Memory B cell (primary cell): ENCODE measurements at places on chromosomes 11 and 22.

GRCh38 chr11:17479284-17480214, 2.9 kb upstream of the ABCC8 start:
- H3K27ac ChIP-seq: no peak overlapping the region
- H3K36me3 ChIP-seq: peaks cover 3% of the 10 kb centered on the region
- H3K27me3 ChIP-seq: peaks cover 25% of the 10 kb centered on the region
- no peak overlapping the region for H3K4me3 ChIP-seq

DNA sequence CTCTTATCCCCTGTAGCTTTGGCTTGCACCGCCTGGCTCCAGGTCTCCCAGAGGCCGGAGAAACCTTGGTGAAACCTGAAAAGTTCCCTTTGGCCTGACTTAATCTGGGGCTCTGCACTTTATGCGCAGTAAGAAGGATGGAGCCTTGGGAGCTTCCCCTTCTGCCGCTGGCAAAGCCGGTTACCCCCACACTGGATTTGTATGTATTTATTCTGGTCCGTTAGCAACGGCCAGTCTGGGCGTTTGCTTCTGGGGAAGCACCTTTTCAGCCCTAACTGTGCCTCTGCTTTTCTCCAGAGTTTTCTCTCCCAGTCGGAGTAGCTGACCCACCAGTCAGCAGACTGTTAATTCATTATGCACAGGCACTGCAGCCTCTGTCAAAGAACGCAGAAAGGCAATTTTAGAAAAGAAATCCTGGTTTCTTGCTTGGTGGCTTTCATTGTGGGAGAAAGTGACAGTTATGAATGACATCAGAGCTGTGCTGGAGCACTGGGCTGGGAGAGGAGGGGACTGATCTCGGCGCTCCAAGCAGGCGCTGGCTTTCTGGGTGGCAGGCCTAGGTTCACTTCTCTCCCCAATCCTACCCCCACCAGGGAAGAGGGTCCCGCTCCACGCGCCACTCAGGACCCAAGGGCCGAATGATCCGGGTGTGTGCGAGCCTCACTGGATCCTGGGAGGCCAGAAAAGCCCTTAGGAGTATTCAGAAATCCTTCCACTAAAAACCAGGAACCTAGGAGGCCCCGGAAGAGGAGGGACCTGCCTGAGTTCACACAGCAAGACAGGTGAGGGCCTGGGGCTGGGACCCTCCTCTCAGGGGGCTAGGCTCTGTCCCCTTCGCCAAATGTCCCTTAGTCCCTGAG, 70.2 kb downstream of the RTL6 start:
- H3K27ac ChIP-seq: no peak overlapping the region
- no peak overlapping the region for H3K4me3 ChIP-seq
- no peaks in the 10 kb centered on the region for H3K4me1 ChIP-seq
- no peaks in the 10 kb centered on the region for H3K36me3 ChIP-seq
- H3K27me3 ChIP-seq: peaks cover 20% of the 10 kb centered on the region

GRCh38 chr22:25126510-25126909, 73.1 kb upstream of the CRYBB3 start:
- DNase-seq: no peak
- no peak overlapping the region for H3K4me3 ChIP-seq
- H3K36me3 ChIP-seq: no peaks in the 10 kb centered on the region
- H3K27me3 ChIP-seq: peaks cover 2% of the 10 kb centered on the region
- H3K27ac ChIP-seq: no peak overlapping the region

DNA sequence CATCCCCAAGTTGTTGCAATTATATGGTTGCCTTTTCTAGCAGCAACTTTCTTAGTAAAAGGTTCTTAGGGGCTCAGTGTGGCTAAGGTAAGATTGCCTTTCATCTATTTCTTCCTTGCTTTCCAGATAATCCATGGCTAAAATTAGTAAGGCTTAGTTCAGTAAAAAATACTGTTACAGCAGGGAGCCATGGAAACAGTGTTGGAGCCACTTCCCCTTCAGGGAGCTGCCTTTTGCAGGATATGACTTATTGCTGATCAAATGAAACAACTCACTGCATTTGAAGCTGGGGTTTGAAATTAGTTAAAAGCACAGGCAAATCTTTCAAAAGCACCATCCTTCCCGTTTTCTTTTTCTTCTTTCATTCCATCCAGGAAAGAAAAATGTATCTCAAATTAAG, 184.3 kb downstream of the C11orf87 start:
- no peak overlapping the region for H3K4me3 ChIP-seq
- no peak for DNase-seq
- no peak overlapping the region for H3K27ac ChIP-seq
- no peaks in the 10 kb centered on the region for H3K36me3 ChIP-seq
- no peaks in the 10 kb centered on the region for H3K4me1 ChIP-seq

DNA sequence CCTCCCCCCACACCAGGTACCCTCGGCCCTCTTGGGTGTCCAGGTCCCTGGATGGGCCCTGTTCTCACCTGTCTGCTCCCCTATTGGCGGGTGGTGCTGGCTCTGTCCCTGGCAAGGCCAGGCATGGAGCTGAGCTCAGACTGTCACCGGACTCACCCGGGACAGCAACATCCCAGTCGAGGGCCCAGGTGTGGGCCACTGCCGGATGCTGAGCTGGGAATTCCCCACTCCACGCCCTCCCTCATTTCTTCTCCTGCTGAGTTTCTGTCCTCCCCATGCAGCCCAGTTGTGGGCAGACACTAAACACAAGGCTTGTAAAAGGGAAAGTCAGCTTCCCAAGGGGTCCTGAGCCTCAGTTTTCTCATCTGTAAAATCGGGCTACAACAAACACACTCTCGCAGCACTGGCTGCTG, 2.0 kb upstream of the AP5B1 start:
- peaks cover 5% of the 10 kb centered on the region for H3K27me3 ChIP-seq
- H3K4me1 ChIP-seq: peaks cover 12% of the 10 kb centered on the region
- peak overlapping the region; percentile 24 for H3K4me3 ChIP-seq
- DNase-seq: no peak
- H3K36me3 ChIP-seq: peaks cover 3% of the 10 kb centered on the region

- no peak overlapping the region for H3K27ac ChIP-seq
- no peaks in the 10 kb centered on the region for H3K4me1 ChIP-seq
- no peak overlapping the region for H3K4me3 ChIP-seq
These were observed 221.7 kb upstream of the BLID start for GRCh38 chr11:122337704-122338103.

- no peak overlapping the region for H3K27ac ChIP-seq
- H3K4me1 ChIP-seq: no peaks in the 10 kb centered on the region
- DNase-seq: peak; percentile 28
- no peak overlapping the region for H3K4me3 ChIP-seq
- no peaks in the 10 kb centered on the region for H3K36me3 ChIP-seq
These were observed 131.2 kb downstream of the BUD13 start for GRCh38 chr11:116641561-116642045.

- H3K36me3 ChIP-seq: peaks cover 4% of the 10 kb centered on the region
- no peak overlapping the region for H3K27ac ChIP-seq
- H3K4me3 ChIP-seq: no peak overlapping the region
- DNase-seq: no peak
- no peaks in the 10 kb centered on the region for H3K27me3 ChIP-seq
- peaks cover 3% of the 10 kb centered on the region for H3K4me1 ChIP-seq
These were observed 135.6 kb downstream of the SBF2 start for GRCh38 chr11:10158461-10158860.

DNA sequence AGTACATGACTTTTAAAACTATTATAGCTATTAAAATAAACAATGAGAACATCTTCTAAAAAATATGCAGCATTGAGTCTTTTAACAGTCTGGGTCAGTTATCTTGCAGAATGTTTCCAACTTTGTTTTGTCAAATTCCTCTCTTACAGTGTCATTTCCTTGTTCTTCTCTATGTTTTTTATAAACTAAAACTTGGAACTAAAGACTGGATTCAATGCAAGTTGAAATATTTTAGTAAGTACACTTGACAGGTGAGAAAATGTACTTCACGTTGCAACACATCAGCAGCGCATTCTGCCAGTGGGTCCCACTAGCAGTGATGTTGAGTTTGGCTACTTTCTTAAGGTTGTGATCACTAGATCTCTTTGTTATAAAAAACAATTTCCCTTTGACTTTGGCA, 1407.6 kb upstream of the RAG2 start:
- no peak overlapping the region for H3K27ac ChIP-seq
- no peak for DNase-seq
- no peaks in the 10 kb centered on the region for H3K36me3 ChIP-seq
- no peak overlapping the region for H3K4me3 ChIP-seq
- H3K27me3 ChIP-seq: no peaks in the 10 kb centered on the region
- H3K4me1 ChIP-seq: no peaks in the 10 kb centered on the region

DNA sequence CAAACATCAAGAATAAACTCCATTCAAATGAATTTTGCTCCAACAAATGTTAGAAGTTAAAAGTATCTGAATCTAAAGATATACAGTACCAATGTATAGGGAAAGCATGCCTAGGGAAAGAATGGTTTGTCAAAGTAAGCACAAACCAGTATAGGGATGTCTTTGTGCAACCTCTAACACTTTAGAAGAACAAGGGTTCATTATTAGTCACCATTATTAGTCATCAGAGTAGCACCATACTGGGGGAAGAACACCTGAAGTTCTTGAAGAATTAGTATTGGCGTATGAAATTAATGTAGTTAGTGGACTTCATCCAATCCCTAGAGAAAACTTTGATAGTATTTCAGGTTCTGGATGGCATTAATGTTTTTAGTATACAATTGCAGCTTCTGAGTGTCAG, 943.7 kb downstream of the METTL15 start:
- no peak overlapping the region for H3K27ac ChIP-seq
- H3K27me3 ChIP-seq: no peaks in the 10 kb centered on the region
- H3K4me3 ChIP-seq: no peak overlapping the region
- no peaks in the 10 kb centered on the region for H3K4me1 ChIP-seq

- peaks cover 3% of the 10 kb centered on the region for H3K4me1 ChIP-seq
- DNase-seq: no peak
- peaks cover 37% of the 10 kb centered on the region for H3K27me3 ChIP-seq
- no peak overlapping the region for H3K4me3 ChIP-seq
- H3K36me3 ChIP-seq: no peaks in the 10 kb centered on the region
These were observed 80.0 kb upstream of the EIF3D start for GRCh38 chr22:36608987-36609386.

DNA sequence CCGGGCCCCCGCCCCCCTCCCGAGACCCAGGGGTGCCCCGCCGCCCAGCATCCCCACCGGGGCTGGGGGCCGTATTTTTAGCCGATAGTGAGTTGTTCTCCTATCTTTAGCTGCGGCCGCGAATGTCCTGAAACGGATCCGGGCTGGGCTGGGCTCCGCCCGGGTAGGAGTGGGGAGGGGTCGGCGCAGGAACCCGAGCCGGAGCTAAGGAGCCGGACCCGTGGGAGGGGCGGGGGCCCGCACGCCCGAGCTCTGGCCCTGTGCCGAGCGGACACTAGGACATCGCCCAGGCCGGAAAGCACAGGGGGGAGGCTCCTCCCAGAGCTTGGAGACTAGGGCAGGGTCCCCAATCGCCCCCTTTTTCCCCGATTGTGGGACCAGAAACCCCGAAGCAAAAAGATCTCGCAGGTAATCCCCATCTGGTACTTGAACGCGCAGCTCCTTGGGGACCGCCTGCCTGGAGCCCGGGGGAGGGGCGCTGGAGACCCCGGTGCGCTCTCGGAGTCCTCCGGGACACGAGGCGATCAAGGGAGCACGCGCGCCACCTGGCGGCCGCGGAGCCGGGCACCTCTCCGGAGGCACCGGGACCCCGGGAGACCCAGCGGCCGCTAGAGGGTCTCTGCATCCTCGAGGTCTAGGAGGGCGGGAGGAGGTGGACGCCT, 669 bp downstream of the CDC42EP2 start:
- peaks cover 8% of the 10 kb centered on the region for H3K27me3 ChIP-seq
- DNase-seq: peak; percentile 83
- H3K36me3 ChIP-seq: no peaks in the 10 kb centered on the region
- H3K4me1 ChIP-seq: peaks cover 8% of the 10 kb centered on the region

GRCh38 chr22:37485395-37486223, 575 bp downstream of the MFNG start:
- peaks cover 10% of the 10 kb centered on the region for H3K36me3 ChIP-seq
- H3K27ac ChIP-seq: peak overlapping the region; percentile 92
- no peaks in the 10 kb centered on the region for H3K27me3 ChIP-seq
- H3K4me3 ChIP-seq: peak overlapping the region; percentile 98
- no peak for DNase-seq

GRCh38 chr11:101835506-101836063, 79.2 kb upstream of the CEP126 start:
- no peaks in the 10 kb centered on the region for H3K4me1 ChIP-seq
- DNase-seq: no peak

DNA sequence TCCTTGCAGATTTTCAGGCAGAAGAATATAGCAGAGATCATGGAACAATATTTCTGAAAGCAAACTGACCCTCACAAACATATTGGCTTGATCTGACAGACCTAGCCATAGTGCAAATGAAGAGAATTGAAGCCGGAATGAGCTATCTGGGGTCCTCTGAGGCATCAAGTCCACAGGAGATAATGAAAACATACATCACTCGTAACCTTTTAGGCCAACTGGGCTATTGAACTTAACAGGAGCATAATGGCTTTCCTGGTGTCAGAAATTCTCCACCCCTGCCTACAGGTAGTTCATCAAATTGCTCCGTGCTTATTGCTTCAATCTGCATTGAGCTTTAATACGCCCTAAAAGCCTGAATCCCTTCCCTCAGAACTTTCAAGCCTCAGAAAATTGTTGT, 1414.6 kb upstream of the TENM4 start:
- H3K4me1 ChIP-seq: no peaks in the 10 kb centered on the region
- no peak for DNase-seq
- H3K4me3 ChIP-seq: no peak overlapping the region
- no peak overlapping the region for H3K27ac ChIP-seq
- no peaks in the 10 kb centered on the region for H3K27me3 ChIP-seq

GRCh38 chr11:9758637-9759518, 95.0 kb downstream of the SWAP70 start:
- H3K4me1 ChIP-seq: peaks cover 59% of the 10 kb centered on the region
- peaks cover 3% of the 10 kb centered on the region for H3K36me3 ChIP-seq
- H3K27ac ChIP-seq: peak overlapping the region; percentile 94

DNA sequence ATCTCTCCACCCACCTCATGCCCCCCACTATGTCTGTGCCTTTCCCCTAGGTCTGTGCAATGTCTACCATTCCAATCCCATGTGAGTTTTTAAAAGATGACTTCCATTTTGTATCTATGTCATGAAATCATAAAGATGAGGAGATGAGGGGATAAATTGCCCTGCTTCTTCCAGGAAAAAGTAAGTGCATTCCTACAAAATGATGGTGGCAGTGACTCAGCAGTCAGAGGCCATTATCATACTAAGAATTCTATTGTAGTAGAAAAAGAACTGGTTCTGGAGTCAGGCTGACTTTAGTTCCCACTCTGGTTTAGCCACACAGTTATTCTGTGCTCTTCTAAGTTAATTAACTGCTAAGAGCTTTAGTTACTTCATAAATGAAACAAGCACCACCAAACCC, 89.6 kb upstream of the API5 start:
- no peaks in the 10 kb centered on the region for H3K27me3 ChIP-seq
- DNase-seq: no peak
- no peaks in the 10 kb centered on the region for H3K36me3 ChIP-seq
- no peaks in the 10 kb centered on the region for H3K4me1 ChIP-seq
- no peak overlapping the region for H3K4me3 ChIP-seq

GRCh38 chr22:20875296-20875695, 16.5 kb downstream of the SNAP29 start:
- no peaks in the 10 kb centered on the region for H3K4me1 ChIP-seq
- no peak overlapping the region for H3K4me3 ChIP-seq
- DNase-seq: no peak
- no peak overlapping the region for H3K27ac ChIP-seq
